ENCODE measurements at places on chromosomes 1 and 21.

- peak; percentile 23 for DNase-seq
Measured at GRCh38 chr1:100627936-100628335, 90.0 kb downstream of the GPR88 start.

DNA sequence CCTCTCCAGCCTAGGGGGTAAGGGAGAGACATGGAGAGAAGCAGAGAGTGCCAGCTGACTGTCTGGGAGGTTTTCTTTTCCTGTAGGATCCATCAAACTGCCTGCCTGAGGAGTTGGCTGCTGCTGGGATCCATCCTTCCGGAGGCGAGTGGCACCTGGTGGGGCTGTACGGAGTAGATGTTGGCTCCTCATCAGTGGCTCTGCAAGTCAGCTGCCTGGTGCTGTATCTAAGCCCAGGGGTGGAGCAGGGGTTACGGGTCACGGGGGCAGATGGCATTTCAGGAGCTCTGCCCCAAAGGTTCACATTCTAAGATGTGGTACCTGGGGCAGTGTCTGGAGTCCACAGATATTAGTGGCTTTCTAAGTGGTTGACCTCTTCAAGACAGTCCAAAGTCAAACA, 128.0 kb downstream of the ACTL8 start:
- no peak for DNase-seq

- DNase-seq, result peak; percentile 32
Measured at GRCh38 chr1:70528590-70529333, 117.7 kb downstream of the CTH start.

DNA sequence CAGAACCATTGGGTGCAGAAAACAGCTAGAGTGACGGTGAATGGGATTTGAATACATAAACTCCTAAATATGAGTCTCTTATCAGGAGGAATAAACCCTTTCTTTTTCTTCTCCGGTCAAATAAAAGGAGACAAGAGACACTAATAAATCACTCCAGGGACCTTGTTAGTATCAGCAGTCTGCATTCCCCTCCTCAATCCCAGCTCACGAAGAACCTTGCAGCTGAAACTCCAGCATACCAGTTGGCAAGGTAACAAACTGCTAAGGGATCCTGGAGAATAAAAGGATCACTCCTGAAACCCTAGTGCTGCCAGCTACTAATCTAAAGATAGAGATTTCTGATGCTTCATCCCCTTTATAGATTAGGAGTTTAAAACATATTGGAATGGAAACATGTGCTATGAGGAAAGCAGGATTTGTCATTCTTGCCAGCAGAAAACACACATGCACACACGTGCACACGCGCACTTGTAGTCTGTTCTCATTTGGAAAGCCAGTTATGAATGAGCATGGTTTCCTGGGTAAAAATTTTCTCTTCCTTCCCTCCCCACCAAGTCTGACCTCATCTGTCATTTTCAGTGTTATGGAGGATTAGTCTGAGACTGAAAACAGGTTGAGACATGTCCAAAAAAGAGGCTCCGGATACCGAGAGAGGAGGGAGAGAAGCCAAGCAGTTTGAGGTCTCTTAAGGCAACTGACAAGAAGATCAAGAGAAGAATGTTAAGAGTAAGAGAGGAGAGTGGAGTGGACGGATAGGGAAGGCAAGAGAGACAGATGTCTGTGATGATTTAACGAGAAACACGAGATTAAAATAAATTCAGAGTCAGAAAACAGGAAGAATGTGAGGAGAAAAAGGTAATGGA, 10.9 kb downstream of the IER5 start:
- DNase-seq, result peak; percentile 47

- DNase-seq, result no peak
Measured at GRCh38 chr21:17742181-17742580, 77.0 kb downstream of the C21orf91 start.

DNA sequence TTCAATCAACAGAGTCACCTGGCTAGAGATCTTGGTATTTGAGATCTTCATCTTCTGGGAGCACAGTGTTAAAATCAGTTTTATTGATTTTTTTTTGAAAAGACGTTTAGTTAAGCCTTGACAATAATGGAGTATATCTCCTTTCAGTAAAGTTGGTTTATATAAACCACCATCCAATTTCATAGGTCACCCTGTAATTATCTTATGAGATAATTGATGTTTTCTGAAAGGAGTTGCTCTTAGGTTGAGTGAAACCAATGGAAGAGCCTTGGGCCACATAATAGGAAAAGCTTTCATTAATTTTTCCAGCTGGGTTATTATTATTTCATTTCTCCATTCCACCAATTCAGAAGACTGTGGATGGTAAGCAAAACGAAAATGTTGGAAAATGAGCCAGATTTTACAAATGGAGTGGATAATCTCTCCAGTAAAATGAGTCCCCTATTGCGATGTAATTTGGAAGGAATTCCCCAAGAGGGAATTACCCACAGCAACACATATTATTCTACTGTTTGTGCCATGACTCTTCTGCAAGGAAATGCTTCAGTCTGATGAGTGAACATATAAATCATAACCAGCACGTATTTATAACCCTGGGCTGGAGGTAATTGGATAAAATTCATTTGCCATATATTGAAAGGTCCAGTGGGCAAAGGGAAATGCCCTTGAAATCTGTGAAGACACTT, 46.2 kb upstream of the TINAGL1 start:
- peak; percentile 58 for DNase-seq
